Thymus (tissue), 14 donors: ENCODE measurements at places on chromosomes 5 and 9.
A peak's percentile ranks its signal among the peaks of the same experiment; 100 is the strongest.

GRCh38 chr9:84736081-84736480 is 66.6 kb downstream of the NTRK2 start:
- DNase-seq: no peak
- no peak overlapping the region for H3K4me3 ChIP-seq
- H3K4me1 ChIP-seq: no peaks in the 10 kb centered on the region

DNA sequence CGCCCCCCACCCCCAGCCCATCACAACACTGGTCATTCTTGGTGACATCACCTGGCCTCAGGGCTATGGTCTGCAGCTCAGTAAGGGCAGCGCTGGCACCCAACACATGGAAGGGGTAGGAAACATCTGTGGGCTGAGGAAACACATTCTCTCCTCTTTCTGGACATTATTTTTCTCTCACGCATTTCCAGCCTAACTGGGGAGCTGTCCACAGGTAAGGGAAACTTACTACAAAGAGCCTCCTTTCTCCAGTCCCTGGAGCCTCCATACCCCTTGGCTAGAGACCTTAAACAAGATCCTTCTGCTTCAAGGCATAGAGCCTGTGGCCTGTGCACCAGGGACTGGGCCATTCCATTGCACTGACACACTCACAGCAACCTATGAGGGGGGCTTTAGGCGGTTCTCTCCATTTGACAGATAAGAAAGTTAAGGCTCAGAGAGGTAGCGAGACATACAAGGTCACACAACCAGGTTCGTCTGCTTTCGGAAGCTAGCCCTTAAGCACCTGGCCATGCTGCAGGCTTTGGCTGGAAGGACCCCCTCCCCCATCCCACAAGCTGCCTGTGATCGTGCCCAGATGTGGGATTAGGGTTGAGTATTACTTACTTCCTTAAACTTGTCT is 40.7 kb downstream of the CXXC5 start:
- H3K4me1 ChIP-seq: peaks cover 90% of the 10 kb centered on the region
- peak overlapping the region; percentile 90 for H3K27ac ChIP-seq
- no peak for DNase-seq
- H3K27me3 ChIP-seq: no peaks in the 10 kb centered on the region

DNA sequence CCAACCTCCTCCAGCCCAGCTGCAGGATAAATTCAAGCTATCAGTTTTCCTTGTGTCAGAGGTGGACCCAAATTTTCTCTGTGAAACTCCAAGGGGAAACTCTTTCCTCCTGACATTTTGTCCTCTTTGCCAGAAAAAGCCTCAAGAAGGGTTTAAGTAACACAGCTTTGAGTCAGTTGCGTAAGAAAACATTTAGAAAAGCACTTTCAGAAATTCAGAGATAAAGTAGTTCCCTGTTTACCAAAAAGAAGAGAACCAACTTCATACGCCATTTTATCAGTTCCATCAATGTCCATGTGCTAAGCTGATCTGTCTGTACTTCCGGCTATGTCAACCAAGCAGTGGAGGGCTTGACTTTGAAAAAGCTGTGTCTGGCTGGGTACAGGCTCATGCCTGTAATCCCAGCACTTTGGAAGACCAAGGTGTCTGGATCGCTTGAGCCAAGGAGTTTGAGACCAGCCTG is 19.9 kb upstream of the SUSD1 start:
- H3K4me3 ChIP-seq: no peak overlapping the region
- no peak overlapping the region for H3K27ac ChIP-seq
- DNase-seq: no peak
- no peaks in the 10 kb centered on the region for H3K36me3 ChIP-seq
- H3K4me1 ChIP-seq: no peaks in the 10 kb centered on the region

DNA sequence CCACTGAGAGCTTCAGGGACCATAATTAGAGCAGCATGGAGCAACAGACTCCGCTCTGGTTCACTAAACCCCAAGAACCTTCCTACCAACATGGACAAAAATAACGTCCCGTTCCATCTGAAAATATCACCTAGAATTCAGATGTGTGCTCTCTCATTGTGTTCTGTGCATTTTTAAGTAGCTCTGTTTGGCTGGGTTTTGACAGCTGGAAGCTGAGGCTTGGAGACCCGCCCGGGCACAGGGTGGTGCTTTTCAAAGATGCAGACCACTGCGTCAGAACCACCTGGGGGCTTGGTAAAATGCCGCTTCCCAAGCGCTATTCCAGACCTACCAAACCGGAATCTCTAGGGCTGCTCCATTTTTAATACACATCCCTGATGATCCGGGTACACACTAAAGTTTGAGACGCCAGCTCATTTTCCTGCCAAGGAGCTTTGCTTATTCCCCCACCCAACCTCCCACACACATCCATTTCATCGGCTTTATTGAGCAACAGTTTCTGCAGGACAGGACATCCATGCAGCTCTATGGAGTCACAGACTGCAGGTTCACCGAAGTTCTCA is 104.8 kb downstream of the GABBR2 start:
- H3K27ac ChIP-seq: no peak overlapping the region
- no peak for DNase-seq
- H3K4me3 ChIP-seq: no peak overlapping the region
- H3K27me3 ChIP-seq: no peaks in the 10 kb centered on the region
- H3K36me3 ChIP-seq: no peaks in the 10 kb centered on the region
- H3K4me1 ChIP-seq: no peaks in the 10 kb centered on the region

DNA sequence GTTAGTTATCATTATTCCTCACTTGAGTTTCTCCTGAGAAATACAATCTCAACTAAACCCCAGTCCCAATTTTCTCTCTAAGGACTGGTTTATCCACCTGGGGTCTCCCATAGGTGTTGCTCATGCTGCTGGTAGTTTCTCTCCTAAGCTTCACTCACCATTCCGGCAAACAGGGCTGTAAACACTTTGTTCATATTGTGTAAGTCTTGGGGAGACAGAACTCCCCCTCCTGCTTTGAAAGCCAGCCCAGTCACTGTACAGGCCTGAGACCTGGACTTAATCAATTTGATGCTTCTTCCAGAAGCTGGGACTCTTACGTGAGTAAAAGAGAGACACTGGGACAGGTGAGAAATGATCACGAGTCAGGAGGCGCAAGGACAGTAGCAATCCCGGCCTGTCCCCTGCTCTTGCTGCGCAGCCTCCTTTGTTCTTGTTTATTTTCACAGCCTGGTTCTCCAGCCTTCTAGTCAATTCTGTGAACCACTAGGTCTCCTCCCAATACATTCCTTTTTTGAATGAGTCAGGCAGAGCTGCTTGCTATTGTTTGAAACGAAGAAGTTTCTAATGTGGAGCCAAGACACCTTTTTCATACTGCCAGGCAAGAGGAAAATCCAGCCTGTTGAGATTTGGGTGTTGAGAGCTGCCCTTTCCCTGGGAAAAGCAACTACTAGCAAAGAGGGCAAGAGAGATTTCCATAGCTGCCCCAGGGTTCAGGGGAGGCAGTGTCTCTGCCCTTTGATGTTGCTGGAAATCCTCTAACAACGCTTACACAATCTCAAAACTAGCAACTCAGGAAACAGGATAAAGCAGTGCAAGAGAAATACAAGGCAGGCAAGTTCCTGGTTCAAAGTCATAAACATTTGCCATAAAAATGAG is 9.2 kb upstream of the SHROOM1 start:
- no peaks in the 10 kb centered on the region for H3K27me3 ChIP-seq
- no peak for DNase-seq
- no peaks in the 10 kb centered on the region for H3K36me3 ChIP-seq

DNA sequence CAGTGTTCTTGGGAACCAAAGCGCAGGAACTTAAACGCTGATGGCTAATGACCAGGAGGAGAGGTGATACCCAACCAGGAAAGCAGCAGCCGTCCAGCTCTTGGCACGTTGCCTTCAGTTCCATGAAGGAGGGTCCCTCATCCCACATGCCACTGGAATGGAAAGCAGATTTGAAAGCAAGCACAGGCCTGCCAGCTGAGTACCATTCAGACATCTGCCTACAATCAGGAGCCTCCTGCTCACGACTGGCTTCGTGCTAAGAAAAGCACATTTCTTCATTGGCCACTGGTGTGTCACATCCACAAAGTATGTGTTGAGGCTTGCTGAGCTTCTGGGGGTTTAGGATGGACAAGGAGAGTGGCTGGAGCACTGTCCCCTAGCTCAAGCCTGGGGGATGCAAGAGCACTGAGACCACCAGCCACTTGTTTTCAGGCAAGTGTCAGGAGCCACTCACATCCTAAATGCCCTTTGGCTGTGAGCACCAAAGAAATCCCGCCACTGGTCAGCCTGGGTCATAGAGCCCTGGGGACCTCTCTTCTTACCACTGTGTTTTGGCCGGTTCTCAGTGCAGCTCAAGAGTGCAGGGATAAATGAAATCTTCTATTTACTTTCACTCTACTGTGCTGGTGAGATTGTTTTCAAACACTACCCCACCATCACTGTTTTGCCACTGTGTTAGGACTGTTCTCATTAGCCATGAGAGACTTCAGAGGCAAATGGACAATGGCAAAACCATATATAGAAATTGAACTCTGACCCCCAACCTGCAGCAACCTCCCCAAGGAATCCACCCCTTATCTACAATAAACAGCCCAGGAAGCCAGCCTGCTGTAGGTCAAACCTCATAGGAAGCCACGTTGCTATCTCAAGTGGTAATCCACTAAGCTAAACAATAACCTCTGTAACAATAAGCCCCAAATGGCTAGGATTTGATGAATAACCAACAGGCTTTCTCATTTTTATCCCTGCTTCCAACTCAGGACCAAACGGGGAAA is 58.3 kb downstream of the MTX3 start:
- DNase-seq: no peak
- no peaks in the 10 kb centered on the region for H3K36me3 ChIP-seq
- H3K27ac ChIP-seq: no peak overlapping the region
- H3K4me1 ChIP-seq: no peaks in the 10 kb centered on the region

DNA sequence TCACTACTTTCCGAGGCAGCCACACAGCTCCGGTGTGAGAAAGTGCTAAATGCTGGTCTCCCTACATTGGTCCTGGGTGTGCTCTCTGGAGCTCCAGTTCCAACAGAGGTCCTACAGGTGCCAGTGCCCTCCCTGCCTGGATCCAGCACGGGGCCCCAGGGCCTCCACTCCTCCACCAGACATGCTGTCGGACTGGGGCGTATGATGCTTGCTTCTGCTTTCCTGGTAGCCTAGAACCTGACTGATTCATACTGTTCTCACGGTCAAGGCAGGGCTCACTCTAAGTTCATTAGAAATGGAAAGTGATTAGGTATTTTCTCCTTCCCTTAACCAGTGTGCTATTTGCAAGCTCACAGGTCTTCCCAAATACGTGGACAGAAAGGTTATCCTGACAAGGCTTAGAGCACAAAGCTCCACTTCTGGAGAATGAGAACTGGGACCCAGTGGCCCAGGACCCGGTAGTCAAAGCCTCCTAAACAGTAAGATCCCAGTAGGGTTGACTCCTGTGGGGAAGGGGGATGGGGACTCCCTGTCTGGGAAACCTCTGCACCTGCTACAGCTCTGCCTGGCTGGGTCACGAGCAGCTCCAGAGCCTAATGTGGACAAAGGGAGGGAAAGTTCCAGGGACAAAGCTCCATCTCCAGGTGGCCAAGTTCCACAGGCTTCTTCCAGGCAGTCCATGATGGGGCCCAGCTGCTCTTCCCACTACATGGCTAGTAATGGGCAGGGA is 98.1 kb downstream of the PAX5 start:
- H3K4me3 ChIP-seq: no peak overlapping the region
- no peaks in the 10 kb centered on the region for H3K4me1 ChIP-seq
- peaks cover 15% of the 10 kb centered on the region for H3K27me3 ChIP-seq
- no peaks in the 10 kb centered on the region for H3K36me3 ChIP-seq
- DNase-seq: no peak
- H3K27ac ChIP-seq: no peak overlapping the region

- no peaks in the 10 kb centered on the region for H3K36me3 ChIP-seq
- H3K4me3 ChIP-seq: no peak overlapping the region
- DNase-seq: no peak
- H3K27me3 ChIP-seq: no peaks in the 10 kb centered on the region
These were observed 72.1 kb upstream of the ZNF618 start for GRCh38 chr9:113803811-113804589.

GRCh38 chr5:97297063-97297703 is 114.1 kb upstream of the RIOK2 start:
- H3K4me3 ChIP-seq: no peak overlapping the region
- H3K36me3 ChIP-seq: no peaks in the 10 kb centered on the region
- no peak overlapping the region for H3K27ac ChIP-seq
- no peaks in the 10 kb centered on the region for H3K27me3 ChIP-seq

GRCh38 chr5:91307048-91307447 is 76.1 kb downstream of the ARRDC3 start:
- DNase-seq: no peak
- peaks cover 7% of the 10 kb centered on the region for H3K4me1 ChIP-seq
- H3K4me3 ChIP-seq: no peak overlapping the region

- H3K27me3 ChIP-seq: no peaks in the 10 kb centered on the region
- H3K27ac ChIP-seq: no peak overlapping the region
- peaks cover 3% of the 10 kb centered on the region for H3K4me1 ChIP-seq
- no peak overlapping the region for H3K4me3 ChIP-seq
- H3K36me3 ChIP-seq: no peaks in the 10 kb centered on the region
These were observed 22.7 kb downstream of the DPYSL3 start for GRCh38 chr5:147487031-147487750.

DNA sequence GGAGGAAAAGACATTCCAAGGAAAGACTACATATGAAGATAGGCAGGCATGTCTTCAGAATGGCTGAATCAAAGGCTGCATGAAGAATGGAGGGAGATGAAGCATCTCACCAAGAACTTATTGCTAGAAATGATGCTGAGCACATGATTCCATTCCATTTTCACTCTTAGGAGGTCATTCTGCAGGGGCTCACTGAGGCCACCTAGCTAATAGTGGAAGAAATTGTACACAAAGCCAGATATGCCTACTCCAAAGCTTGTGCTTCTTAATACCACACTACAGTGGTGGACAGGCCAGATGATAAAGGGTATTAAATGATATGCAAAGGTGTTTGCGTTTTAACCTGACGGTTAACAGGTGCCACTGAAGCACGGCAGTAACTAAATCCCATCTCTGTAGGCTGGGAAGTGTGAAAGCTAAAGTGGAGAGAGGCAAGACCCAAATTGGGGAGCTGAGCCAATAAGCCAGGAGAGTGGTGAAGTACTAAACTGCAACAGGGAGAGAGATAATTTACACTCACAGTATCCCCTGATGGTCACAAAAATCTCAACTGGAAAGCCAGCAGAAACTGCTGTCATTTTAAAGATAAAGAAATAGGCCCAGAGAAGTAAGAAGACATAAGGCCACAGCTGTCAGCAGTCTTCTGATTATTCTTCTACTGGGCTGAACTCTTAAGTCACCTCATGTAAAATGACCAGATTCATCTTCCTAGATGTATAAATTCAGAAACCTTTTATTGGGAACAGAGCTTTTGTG is 14.6 kb downstream of the NDUFA8 start:
- H3K4me1 ChIP-seq: no peaks in the 10 kb centered on the region
- no peak for DNase-seq
- H3K4me3 ChIP-seq: no peak overlapping the region
- H3K27me3 ChIP-seq: no peaks in the 10 kb centered on the region
- H3K36me3 ChIP-seq: peaks cover 45% of the 10 kb centered on the region
- H3K27ac ChIP-seq: no peak overlapping the region
